ENCODE measurements at places on chromosomes 13 and 19. TPM values are rescaled to one million over a fixed set of nuclear protein-coding genes. Genes with fewer than 3 reads are reported as not detected.

DNA sequence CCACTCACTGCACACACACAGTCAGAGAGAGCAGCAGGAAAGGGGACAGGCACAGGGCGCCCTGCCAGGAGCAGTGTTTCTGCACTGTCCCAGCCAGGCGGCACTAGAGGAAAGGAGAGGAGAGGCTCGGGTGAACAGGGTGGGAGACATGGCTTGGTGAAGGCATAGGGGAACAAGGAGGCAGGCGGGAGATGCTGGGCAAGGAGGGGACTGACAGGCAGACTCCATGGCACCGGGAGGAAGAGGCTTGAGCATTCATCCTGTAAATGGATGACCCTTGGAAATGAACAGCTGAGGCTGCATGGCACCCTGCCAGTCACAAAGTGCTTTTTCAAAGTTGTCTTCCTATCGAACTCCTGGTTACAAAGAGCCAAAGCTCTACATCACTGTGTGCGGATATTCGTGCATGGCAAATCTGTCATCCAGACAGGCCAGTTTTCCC is 22.4 kb downstream of the MED26 start:
- no peak overlapping the region for H3K27ac ChIP-seq
- peaks cover 19% of the 10 kb centered on the region for H3K4me1 ChIP-seq
- H3K4me3 ChIP-seq = no peak overlapping the region
- no peak for DNase-seq
- no peaks in the 10 kb centered on the region for H3K27me3 ChIP-seq
- H3K36me3 ChIP-seq = no peaks in the 10 kb centered on the region

GRCh38 chr19:4504297-4504701 is 14.0 kb downstream of the PLIN4 start:
- no peak for DNase-seq
- H3K36me3 ChIP-seq = no peaks in the 10 kb centered on the region
- H3K27me3 ChIP-seq = no peaks in the 10 kb centered on the region
- H3K4me1 ChIP-seq = no peaks in the 10 kb centered on the region

DNA sequence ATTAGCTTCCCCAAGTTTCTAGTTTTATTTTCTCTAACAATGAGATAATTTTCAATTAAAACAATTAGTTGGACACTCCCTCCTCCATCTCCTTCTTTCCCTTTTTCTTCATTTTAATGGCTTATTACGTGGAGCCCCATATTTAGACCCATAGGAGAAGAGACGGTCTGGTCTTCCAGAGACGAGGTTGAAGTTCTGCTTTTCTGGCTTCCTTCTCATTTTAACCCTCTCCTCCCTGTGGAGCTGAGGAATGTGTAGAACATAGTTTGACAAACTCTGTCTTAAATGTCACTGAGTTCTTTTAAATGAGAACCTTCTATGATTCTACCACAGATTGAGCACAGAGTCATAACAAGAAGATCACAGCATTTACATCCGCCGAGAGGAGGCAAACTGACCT is 86.8 kb downstream of the EDNRB start:
- no peaks in the 10 kb centered on the region for H3K4me1 ChIP-seq
- H3K27ac ChIP-seq = no peak overlapping the region

CEACAM4 gene
- total RNA-seq = 0.64 TPM

- no peaks in the 10 kb centered on the region for H3K36me3 ChIP-seq
- no peak overlapping the region for H3K4me3 ChIP-seq
- no peaks in the 10 kb centered on the region for H3K27me3 ChIP-seq
- DNase-seq = no peak
- no peak overlapping the region for H3K27ac ChIP-seq
These were observed 100.8 kb upstream of the WASF3 start for GRCh38 chr13:26456650-26457049.

GRCh38 chr13:68908879-68909278 is 1198.7 kb upstream of the ATXN8OS start:
- H3K4me3 ChIP-seq = no peak overlapping the region
- H3K36me3 ChIP-seq = no peaks in the 10 kb centered on the region
- no peaks in the 10 kb centered on the region for H3K27me3 ChIP-seq
- DNase-seq = no peak
- no peak overlapping the region for H3K27ac ChIP-seq

TRAPPC2B gene
- total RNA-seq = 12.1 TPM

- peaks cover 32% of the 10 kb centered on the region for H3K4me1 ChIP-seq
- H3K27me3 ChIP-seq = no peaks in the 10 kb centered on the region
- DNase-seq = peak; percentile 80
These were observed 670 bp downstream of the MAP2K7 start for GRCh38 chr19:7904074-7905020.

CYP4F11 gene
- not detected for total RNA-seq

Measured in CD4-positive, alpha-beta memory T cell (primary cell).